ENCODE measurements at places on chromosomes 2 and 18.

GRCh38 chr18:34742891-34743341 is 32.8 kb downstream of the DTNA start:
- no peak for DNase-seq

- no peak for DNase-seq
Observed at GRCh38 chr2:139230881-139231280, 450.7 kb upstream of the NXPH2 start.

DNA sequence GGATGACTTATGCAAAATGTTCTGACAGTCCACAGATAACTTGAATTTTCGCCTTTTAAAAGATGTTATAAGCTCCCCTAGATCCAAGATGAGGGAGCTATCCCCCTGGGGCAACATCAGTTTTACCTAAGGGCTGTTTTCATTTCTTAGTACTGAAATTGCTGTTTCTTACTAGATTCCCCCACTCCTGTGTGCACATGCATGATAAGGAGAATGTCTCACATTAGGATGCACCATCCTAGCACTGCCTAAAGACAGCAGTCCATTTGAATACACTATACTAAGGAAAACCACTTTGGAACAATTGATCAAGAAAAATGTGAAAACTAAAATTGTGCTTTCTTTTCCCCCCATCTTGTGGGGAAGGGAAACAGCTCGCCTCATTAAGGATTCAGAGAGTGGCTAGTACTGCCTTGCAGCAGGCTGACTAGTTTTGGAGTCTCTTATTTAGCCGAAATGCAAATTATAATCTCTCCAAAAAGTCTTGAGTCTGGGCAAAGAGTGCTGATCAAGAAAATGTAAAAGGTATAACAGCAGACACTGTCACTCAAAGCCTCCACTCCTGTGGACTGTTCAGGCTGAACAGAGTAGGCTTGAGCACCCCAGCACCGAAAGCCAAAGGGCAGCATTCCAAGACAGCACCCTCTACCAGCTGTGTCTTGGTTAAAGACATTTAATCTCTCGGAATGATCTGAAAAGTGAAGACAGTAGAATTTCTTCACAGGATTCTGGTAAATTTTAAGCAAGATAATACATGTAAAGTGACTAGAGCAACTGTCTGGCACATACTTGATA is 65.0 kb downstream of the ZNF385B start:
- DNase-seq: no peak

DNA sequence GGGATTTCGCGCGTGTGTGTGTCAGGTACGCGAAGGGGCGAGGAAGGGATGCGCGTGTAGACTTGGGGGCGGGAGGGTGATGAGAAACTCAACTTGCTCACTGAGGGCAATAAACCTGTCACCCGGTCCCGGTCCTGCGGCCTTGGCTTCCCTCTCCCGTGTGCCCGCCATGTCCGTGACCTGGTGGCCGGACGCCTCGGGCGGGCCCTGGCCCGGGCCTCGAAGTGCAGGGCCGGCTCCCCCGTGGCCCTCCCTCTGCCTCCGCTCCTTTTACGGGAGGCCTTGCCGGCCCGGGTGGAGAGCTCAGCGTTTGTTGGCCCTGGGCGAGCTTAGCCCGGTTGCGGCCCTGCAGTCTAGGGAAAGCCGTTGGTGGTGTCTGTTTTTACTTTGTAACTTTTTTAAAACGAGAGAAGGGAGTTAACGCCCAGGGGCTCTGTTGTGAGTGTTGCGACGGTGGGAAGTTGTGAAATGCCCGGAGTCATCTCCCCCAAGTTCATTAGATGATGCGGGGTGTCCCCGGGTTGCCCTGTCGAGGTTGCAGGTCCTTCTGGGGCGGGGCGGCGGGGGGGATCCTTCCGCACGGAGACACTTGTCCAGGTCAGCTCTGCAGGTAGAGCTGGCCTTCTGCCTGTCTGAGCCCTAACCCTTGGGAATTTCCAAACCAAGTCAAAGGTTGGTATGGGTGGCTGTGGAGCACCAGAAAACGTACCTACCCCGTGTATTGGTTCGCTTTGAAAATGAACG is 883 bp downstream of the SMCHD1 start:
- DNase-seq: no peak

GRCh38 chr2:80280598-80280997 is 24.0 kb downstream of the LRRTM1 start:
- no peak for DNase-seq

All from HAP-1 (cell line).